M059J (cell line): ENCODE measurements at places on chromosomes 1 and 21. TPM values are rescaled to one million over a fixed set of nuclear protein-coding genes. Genes with fewer than 3 reads are reported as not detected.

USH2A gene
- total RNA-seq, result not detected in 2 replicates

GRCh38 chr1:110600716-110601115 is 5.4 kb downstream of the KCNA2 start:
- DNase-seq, result no peak

GRCh38 chr1:218829097-218829496 is 344.6 kb upstream of the LYPLAL1 start:
- DNase-seq, result peak; percentile 81

GRCh38 chr21:17931080-17931479 is 111.9 kb upstream of the C21orf91 start:
- DNase-seq, result peak; percentile 7

DNA sequence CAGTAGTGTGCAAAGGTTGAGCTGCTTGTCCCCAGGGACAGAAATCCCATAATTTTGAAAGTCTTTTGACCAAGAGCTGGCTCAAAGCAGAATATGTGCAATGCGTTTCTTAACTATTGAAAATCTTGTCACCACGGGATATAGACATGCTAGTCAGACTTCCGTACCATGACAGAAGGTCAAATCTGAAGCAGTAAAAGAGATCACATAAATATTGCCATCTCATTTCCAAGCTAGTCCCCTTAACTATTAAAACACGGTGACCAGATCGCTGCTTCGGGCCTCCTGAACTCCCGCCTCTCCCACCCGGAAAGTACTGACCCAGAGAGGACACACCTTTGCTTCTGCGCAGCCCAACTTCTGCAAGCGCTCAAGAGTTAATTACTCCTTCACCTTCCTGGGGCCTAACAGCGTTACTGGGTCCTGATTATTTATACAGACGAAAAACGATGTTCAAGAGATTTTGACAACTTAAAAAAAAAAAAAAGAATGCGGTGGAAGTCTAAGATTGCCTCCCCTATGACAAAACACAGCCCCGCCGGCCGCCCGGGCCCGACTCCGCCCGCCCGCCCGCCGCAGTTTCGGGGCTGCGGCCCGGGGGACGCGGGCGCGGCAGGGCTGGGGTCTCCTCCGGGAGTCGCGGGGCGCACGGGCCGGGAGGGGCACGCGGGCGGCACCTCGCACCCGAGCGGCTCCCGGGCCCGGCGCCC is 692 bp downstream of the SORT1 start:
- peak; percentile 41 for DNase-seq
